ENCODE measurements at places on chromosomes 6 and 20.

GRCh38 chr6:25612666-25613065 is 39.3 kb upstream of the SCGN start:
- DNase-seq: no peak

DNA sequence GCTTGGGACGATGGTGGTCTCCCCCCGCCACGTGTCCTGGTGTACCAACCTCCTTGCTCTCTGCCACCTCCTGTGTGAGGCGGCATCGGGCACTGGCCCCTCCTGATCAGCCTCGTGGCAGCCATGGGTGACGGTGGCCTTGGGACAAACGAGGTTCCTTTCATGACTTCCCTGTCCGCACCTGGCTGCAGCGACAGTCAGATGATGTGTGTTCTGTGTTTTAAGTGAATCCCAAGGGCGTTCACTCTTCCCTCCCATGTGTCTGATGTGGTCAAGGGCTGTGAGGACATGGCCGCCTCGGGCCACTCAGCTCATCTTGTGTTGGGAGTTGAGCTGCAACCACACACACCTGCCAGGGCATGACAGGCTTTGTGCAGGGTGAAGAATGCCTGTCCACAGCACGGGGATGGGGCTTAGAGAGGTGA is 30.4 kb upstream of the PCMTD2 start:
- no peak for DNase-seq

DNA sequence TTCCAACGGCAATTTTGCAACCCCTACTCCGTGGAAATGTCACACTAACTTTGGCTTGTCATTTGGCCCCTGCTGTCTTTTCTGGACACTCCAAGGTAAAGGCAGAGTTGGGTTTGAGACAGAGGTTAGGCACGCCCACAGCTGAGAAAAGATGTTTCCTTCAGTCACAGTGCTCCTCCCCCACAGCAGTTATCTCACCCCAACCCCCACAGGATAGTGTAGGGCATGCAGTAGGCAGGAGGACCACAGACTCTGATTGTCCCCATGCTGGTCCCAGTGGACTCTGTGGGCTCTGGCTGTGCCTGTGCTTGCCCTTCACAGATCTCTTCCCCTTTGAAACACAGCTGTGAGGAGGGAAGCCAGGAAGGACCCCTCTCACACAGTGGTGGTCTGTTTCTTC is 124.0 kb upstream of the CARMIL1 start:
- DNase-seq: no peak

DNA sequence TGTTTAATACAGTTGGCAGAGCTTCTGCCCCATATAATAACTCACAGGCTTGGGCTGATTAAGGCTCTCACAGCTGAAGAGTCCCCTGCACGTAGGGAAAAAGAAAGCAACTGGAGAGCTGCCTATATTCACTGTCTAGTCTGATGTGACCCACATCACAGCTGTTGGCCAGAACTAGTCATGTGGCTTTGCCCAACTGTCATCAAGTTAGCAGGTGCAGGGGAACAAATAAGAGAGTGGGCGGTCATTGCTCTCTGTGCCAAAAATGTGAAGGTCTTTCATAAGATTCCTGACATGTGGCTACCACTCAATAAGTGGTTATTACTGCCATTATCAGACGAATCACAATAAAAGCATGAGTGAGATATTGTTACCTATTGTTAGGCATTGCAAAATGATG is 665.2 kb downstream of the DOK5 start:
- no peak for DNase-seq

DNA sequence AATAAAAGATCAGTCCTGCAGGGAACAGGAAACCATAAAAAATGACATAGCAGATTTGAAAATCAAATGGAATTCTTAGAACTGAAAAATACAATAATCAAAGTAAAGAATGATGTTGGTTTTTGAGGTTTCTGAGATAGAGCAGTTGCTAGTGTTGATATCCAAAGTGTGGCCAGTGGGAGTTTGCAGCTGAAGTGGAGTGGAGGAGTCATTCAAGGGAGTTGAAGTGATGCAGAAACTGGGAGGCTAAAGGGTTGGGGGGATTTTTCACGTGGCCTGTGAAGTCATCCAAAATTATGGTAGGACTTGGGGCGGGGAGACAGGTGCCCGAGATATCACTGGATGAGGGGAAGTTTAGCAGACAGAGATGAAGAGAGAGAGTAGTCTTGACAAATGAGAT is 123.6 kb downstream of the CDC5L start:
- no peak for DNase-seq

DNA sequence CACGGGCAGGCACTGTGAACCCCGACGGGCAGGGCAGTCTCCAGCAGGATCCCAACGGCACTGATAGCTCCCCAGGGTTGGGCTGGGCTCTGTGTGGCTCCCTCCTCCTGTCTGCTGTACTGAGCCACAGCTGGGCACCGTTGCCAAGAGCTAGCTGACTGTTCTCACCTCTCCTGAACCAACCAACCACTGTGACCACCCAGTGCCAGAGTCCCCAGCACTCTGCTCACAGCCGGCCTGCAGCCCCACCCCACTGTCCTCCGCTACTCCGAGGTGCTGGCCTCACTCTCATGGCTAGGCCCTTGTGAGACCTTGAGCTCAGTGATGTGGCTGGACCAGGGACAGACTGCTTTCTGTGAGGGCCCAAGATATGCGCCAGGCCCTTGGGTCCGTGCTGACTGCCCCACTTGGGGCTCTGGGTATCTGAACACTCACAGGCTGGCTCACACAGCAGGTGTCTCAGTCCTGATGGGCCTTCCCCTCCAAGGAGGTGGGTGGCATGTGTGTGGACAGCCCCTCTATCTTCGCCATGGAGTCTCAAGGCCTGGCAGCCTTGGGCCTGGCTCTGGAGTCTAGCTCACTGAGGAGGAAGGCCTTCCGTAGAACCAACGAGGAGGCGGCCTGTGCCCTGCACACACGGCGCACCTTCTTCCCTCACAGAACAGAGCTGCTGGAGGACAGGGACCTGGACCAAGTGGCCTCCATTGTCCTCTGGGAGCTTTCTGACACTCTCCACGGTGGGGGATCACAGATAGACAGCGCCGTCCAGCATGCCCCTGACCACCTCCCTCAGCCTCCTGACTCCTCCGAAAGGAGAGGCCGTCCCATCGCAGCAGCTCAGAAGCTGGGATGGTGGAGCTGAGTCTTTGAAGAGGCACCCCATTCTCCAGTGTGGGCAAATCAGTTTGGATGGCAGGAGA is 53.5 kb downstream of the TCP11 start:
- DNase-seq: no peak

DNA sequence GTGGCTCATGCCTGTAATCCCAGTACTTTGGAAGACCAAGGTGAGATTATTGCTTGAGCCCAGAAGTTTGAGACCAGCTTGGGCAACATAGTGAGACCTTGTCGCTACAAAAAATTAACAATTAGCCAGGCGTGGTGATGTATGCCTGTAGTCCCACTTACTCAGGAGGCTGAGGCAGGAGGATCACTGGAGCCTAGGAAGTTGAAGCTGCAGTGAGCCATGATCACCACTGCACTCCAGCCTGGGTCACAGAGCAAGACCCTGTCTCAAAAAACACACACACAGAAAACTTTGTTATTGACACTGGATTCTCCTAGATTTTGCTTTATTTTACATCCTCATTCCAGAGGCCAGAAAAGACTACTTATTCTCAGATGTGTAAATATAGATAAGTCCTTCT is 9.5 kb upstream of the REV3L start:
- no peak for DNase-seq

- DNase-seq: no peak
Observed at GRCh38 chr6:47690214-47690613, 8.2 kb upstream of the ADGRF4 start.

- DNase-seq: no peak
Observed at GRCh38 chr6:46377209-46377608, 114.0 kb downstream of the RCAN2 start.

- DNase-seq: no peak
Observed at GRCh38 chr6:20433321-20433720, 31.6 kb downstream of the E2F3 start.

- DNase-seq: peak; percentile 42
Observed at GRCh38 chr20:40890181-40890580, 138.4 kb upstream of the TOP1 start.

DNA sequence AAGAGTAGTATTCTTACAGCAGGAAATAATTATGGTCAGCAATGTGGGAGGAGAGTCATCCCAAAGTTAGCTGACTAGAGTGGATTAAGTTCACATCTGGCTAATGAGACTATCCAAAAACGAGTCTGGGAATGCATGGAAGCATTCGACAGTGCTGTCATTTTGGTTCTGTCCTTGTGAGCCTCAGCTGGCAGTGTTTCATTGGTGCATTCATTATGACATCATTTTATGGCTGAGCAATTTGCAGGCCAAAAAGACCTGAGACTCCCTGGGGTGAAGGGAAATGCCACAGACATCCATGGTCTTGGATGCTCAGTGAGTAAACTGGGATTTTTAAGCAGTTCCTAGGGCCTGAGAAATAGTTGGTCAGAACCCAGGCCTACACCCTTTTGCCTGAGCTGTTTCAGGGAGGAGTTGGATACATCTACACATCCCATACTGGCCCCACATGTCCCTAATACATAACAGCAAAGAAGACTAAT is 196.4 kb upstream of the CCN2 start:
- DNase-seq: no peak

- DNase-seq: no peak
Observed at GRCh38 chr20:22744341-22745193, 160.2 kb upstream of the FOXA2 start.

DNA sequence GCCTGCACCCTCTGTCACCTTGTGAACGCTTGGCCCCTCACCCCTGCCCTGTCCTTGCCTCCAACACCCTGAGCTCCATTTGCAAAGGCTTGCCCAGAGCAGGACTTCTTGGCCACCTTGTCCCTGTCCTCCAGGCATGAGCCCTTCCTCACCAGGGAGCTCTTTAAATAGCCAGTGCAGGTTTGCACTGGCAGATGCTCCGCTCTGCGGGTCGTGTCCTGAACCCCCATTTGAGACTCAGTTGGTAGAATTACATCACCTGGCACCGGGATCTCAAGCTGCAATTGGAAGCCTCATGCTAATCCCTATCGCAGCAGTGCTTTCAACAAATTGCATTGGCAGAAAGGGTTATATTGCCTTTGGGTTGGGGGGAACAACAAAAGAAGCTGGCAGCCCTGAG is 85.9 kb downstream of the TRMT6 start:
- no peak for DNase-seq

GRCh38 chr20:12399110-12399836 is 481.6 kb downstream of the BTBD3 start:
- DNase-seq: no peak

Measured in suppressor macrophage treated with lipopolysaccharide for 1 hour (primary cell).